ENCODE measurements at places on chromosomes 3 and 15.

- DNase-seq = no peak
Measured at GRCh38 chr3:9503283-9503682, 50.3 kb downstream of the LHFPL4 start.

DNA sequence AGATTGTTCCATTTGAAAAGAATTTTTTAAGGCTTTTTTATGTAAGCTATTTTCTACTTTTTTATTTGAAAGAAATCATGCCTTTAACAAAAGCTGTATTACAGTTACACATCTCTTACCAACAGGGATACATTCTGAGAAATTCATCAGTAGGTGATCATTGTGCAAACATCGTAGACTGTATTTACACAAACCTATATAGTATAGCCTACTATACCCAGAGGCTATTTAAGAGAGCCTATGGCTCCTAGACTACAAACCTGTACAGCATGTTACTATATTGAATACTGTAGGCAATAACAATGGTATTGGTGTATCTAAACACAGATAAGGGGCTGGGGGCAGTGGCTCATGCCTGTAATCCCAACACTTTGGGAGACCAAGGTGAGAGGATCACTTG lies 43.1 kb downstream of the PEAK1 start:
- no peak for DNase-seq

- DNase-seq = no peak
Measured at GRCh38 chr3:78257951-78258530, 1218.1 kb downstream of the ROBO2 start.

DNA sequence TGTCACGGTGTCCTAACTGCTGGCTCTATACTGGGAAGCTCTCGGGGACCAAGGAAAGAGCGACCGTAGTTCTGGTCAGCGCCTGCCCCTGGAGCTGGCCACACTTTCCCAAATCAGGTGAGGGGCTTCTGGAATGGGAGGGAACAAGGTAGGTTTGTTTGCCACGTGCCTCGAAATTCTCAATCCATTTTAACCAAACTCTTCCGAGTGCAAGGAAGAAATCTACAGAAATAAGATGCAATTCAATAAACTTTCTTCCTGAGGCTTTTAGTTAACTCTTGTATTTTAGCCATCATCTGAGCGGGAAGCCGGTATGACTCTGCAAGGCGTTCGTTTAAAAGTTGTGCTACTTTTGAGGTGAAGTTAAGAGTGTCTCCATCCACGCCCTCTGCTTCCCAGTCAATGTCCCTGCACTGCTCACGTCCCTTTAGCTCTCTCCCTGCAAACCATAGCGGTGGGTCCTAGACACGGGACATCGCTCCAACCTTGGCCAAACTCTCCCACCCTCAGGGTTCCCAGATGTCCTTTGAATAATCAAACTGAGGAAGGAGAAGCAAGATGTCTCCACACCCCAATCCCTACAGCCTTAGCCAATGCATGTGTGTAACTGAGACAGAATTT lies 597 bp downstream of the AGTR1 start:
- no peak for DNase-seq

- DNase-seq = no peak
Measured at GRCh38 chr3:137812023-137812422, 47.9 kb downstream of the SOX14 start.

DNA sequence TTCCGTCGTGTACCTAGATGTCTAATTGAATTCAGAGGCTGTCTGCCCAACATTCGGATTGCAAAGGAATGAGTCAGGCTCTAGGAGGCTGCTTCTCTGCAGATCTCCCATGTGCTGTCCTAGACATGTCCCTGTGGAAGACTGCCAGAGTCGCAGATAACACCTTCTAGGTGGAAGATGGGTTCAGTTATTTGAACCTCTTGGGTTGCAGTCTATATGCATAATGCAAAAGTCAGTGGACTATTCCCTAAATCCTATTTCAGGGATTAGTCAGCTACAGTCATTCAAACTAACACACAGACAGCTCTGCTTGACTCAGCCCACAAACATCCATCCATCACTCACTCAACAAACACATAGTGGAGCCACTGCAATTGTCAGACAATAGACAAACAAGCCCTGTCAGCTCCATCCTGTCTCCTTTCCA lies 300.0 kb upstream of the CTNNB1 start:
- DNase-seq = no peak

DNA sequence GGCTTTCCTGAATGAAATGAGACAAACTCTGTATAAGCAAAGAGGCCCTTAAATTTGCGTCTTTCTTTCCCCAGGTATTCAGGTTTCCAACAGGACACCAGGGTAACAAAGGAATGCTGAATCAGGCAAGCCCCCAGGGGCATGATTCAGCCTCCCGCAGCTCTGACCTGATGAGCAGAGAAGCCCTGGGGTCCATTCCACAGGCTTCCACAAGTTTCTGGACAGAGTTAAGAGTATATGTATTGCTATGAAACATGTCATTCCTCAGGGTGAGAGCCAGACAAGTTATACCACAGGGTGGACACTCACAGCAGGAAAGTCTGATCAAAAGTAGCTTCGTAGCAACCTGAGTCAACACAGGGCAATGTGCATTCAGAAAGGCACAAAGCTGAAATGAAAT lies 68.1 kb upstream of the CTNNB1 start:
- DNase-seq = peak; percentile 13

DNA sequence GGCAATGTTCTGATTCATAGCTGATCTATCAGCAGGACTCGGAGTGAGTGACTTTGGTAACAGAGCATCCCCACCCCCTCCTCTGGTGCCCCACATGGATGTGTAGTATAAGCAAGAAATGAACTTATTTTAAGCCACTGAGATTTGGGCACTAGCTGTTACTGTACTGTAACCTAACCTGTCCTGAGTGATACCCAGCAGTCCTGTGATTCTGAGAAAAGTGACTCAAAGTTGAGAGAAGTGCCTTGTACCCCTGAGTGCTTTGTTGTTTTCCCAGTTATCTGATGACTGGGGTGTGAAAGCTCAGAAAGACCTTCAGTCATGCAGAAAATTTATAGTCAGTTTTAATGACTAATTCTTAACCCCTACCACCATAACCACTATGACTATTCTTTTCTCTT lies 439.9 kb upstream of the RBMS3 start:
- DNase-seq = no peak

DNA sequence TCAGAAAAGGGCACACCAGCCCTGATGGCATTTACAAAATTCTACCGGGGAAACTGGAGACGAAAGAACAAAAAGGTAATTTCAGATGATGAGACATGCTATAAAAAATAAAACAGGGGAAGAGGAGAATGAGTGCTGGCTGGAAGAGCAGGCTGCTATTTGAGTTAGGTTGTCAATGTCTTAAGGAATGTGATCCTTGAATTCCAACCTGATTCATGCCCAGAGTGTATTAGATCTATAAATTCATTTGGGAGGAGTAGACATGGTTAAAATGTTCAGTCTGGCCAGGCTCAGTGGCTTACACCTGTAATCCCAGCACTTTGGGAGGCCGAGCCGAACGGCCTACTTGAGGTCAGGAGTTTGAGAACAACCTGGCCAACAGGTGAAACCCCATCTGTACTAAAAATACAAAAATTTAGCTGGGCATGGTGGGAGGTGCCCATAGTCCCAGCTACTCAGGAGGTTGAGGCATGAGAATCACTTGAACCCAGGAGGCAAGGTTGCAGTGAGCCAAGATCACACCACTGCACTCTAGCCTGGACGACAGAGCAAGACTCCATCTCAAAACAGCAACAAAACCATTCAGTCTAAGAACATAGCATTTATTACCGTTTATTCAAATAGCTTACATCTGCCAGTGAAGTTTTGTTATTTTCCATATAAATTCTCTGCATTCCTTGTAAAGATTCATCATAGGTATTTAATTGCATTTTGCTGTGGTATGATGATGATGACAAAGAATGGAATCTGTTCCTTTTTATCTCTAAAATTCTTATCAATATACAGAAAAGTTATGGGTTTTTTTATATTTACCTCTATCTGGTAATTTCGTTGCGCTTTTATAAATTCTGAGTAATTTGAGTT lies 126.7 kb upstream of the NR2E3 start:
- DNase-seq = no peak

Data from brain pericyte (primary cell).